Activated CD4-positive, alpha-beta T cell treated with anti-CD3 and anti-CD28 coated beads, Interleukin-2, amount 50 U/mL, for 24 hours (primary cell): ENCODE measurements at places on chromosomes 5 and 9.

DNA sequence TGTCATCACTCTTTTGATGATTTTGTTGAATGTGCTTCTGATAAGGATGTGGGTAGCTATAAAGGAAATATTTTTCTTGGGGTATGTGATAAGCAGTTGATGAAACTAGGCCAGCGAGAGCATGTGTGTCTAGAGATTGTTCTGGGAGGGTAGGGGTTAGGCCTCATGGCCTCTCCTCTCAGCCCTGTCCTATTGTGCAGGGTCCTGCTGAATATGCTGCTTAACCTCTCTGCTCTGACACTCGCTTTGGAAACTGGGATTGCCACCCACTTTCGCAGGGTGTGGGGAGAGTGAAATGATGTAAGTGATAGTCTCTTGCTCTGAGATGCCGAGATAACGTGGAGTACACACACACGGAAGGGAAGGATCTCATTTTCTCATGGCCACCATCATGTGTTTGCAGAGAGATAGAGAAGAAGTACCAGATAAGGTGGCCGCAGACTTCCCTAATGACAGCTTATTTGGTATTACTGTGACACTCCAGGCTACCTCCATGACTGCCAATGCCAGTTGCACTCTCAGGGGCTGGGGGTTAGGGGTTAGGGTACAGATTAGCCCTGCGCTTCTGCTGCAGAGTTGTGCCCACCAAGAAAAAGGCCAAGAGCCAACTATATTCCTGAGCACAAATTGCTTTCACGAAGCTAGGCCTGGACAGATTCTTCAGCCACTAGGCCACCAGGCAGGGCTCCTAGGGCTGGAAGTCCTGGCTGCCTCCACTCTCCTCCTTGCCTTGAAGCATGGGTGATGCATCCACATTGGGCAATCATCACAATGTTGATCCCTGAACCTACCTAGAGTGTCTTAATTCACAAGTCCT is 25.2 kb upstream of the TNFAIP8 start:
- DNase-seq = no peak

DNA sequence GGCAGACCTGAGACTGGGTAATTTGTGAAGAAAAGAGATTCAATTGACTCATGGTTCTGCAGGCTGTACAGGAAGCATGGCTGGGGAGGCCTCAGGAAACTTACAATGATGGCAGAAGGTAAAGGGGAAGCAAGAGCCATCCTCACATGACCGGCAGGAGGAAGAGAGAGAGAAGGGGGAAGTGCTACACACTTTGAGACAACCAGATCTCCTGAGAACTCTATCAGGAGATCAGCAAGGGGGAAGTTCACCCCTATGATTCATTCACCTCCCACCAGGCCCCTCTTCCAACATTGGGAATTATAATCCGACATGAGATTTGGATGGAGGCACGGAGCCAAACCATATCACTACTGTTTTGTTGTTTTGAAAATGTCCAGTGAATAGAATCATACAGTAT is 110.2 kb downstream of the DAPK1 start:
- DNase-seq = no peak

GRCh38 chr9:96868709-96869108 is 14.4 kb upstream of the ZNF782 start:
- no peak for DNase-seq

GRCh38 chr9:4618700-4619099 is 43.4 kb upstream of the PLPP6 start:
- no peak for DNase-seq

DNA sequence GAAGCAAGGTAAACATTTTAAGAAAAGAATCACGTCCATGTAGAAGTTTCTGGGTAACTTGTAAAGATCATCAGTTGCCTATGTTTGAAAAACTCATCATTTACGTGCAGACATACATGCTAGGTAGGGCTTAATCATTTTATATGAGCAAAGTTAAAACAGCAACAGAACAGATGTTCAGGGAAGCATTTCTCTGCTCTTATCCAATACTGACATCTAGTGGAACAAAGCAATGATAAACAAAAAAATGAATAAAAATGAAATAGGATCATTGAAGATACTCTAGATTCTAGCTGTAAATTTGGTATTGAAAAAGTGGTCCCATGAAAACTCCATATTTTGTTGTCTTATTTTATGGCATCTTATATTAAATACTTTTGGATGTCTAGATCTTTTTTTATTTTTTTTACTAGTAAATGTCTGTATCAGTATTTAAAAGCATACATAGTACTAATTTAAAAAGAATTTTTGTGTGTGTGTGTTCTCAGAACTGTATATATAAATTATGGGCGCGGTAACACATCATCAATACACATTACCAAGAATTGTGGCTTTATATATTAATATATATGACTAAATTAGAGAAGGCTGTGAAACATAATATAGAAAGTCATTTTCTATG is 1050.2 kb downstream of the CDH12 start:
- no peak for DNase-seq

- DNase-seq = no peak
Measured at GRCh38 chr5:27437594-27438200, 399.3 kb upstream of the CDH9 start.

- no peak for DNase-seq
Measured at GRCh38 chr5:105931881-105932421, 1738.8 kb downstream of the EFNA5 start.

GRCh38 chr5:7868427-7868772 is 431 bp downstream of the FASTKD3 start:
- DNase-seq = no peak

- no peak for DNase-seq
Measured at GRCh38 chr9:27395484-27395921, 98.6 kb upstream of the EQTN start.

- no peak for DNase-seq
Measured at GRCh38 chr9:25936031-25936430, 257.8 kb upstream of the TUSC1 start.

DNA sequence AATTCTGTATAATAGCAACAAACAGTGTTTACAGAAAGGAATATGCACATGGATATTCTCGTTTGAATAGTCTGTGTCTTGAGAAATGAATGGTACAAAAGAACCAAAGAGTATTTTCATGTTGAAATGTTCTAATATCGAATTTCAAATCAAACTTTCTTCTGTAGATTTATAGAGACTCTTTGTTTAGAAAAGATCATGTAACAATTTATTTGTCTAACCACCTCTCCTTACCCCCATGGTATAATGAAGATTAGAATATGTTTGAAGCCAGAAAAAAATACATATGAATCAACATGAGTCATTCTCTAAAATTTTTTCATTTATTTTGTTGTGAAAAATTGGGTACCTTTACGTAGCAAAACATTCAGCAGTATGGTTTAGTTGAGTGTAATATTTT is 285.6 kb downstream of the PRR16 start:
- DNase-seq = no peak

DNA sequence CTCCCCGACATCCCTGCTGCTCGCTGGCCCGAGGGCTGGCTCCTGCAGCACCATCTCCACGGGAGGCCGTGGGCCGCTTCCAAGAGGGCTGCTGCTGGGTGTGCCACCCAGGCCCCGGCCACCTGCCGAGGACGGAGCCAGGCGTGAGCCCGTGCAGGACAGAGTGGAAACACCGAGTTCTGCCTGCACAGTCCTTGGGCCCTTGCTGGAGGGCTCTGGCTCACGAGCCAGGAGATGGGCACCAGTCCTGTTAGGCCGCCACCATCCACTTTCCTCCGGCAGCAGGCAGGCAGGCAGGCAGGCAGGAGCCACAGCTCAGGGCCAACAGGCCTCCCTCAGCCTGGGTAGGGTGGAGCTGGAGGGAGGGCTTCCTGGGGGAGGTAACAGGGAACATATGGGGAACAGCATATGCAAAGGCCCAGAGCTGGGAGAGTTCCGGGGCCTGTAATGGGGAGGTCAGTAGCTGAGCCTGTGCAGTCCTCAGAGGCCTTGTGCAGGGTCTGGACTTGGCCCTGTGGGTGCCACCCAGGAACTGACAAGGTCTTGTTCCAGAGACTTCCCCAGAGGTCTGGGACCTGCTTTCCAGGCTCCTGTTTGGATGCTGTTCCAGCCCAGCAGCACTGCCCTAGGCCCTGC is 31.9 kb downstream of the RXRA start:
- no peak for DNase-seq

DNA sequence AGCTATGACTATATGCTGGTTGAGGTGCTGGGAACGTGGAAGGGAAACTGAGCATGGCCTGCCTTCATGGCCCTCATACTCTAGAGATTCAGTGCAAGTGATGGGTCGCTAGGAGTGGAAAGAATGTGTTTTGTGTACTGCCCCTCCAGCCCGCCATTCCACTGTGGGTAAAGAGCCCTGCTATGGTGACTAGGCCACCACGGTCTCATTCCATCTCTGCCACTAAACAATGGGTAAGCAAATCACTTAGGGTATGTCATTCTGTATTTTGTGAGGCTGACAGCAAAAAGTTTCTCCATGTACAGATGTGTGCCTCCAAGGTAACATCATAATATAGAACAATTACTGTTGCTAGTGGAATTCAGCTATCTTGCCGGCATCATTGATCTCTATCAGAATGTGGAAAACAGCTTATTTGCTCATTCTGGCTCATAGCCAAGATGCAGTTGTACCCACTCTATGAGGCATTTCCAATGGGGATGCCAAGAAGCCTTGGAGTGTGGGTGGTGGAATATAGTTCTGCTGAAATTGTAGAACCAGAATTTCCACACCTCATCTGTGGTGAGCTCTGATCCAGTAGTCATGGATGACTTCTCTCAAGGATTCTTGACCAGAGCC is 12.5 kb downstream of the SMARCA2 start:
- no peak for DNase-seq

DNA sequence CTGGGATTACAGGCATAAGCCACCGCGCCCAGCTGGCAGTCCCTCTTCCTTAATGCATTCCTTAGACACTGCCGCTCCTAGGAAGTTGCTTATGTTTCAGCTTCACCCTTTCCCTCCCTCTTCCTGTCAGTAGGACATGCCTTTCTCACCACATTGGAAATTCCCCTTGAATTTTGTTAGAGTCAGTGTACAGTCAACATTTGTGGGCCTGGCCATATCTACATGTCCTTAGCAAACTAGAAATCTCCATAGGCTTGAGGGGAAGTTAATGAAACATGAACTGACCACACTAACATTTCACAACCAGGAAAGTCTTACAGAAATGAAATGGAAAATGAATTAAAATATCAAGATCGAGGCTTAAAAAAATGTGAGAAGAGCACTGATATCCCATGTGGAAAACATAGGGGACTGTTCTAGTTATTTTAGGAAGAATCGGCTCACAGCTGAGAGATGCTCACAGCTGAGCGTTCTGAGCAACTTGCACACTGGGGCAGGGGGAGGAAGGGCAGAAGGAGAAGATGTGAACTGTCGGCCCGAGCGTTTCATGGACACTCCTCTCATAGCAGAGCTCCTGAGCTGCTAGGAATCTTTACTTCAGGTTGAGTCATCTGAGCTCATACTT is 21.1 kb upstream of the LVRN start:
- no peak for DNase-seq

GRCh38 chr5:134649163-134649835 is 714 bp downstream of the SEC24A start:
- DNase-seq = no peak

GRCh38 chr9:72542917-72543316 is 21.5 kb downstream of the TMC1 start:
- DNase-seq = no peak

DNA sequence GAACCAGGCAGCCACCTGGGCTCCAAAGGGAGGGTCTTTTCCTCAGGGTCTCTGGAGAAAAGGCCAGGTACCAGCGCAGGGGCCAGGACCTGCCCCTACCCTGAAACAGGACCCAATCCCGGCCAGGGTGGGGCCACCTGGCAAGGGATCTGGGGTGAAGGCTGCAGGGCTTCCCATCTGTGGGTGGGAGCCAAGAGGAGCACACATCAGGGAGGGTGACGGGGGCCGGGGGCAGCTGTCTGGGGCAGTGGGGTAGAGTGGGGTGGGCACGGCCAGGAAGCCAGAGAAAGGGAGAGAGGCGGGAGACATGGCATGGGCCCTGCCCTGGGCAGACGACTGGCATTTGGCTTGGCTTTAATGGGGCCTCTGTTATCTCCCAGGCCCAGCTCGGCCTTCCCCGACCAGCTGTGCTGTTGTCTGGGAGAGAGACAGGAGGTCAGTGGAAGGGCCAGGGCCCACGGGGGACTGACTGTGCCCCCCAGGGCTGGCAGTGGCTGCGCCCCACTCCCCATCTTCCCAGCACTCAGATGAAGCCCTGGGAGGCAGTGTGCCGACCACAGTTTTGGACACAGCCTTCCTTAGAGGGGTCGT is 57.2 kb upstream of the RNF130 start:
- DNase-seq = no peak

DNA sequence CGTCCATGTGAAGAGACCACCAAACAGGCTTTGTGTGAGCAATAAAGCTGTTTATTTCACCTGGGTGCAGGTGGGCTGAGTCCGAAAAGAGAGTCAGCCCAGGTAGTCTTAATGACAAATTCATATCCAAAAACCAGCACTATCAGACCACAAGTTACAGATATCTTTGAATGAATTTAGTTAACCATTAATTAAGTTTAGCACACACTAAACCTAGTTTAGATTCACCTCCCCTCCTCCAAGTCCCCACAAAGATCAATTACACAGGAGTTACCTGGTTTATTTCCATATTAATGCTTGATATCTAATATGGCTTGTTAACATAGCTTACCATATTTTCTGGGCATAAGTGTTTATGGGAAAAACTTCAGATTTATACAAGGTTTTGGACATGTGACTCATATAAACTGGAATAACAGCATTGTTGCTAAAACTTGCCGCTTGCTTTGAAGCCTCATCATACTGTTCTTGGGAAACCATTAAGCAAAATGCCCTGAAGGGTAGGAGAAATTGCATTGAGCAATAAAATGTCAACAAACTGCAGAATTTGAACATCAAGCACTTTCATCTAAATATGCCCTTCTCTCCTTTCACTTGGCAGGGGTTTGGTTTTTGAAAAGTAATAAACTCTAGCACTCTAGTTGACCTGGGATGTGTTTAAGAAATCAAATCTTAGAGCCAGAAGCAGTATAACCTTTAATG is 166.9 kb downstream of the SNCAIP start:
- DNase-seq = no peak

- DNase-seq = no peak
Measured at GRCh38 chr9:135299239-135299590, 180.4 kb upstream of the PPP1R26 start.

DNA sequence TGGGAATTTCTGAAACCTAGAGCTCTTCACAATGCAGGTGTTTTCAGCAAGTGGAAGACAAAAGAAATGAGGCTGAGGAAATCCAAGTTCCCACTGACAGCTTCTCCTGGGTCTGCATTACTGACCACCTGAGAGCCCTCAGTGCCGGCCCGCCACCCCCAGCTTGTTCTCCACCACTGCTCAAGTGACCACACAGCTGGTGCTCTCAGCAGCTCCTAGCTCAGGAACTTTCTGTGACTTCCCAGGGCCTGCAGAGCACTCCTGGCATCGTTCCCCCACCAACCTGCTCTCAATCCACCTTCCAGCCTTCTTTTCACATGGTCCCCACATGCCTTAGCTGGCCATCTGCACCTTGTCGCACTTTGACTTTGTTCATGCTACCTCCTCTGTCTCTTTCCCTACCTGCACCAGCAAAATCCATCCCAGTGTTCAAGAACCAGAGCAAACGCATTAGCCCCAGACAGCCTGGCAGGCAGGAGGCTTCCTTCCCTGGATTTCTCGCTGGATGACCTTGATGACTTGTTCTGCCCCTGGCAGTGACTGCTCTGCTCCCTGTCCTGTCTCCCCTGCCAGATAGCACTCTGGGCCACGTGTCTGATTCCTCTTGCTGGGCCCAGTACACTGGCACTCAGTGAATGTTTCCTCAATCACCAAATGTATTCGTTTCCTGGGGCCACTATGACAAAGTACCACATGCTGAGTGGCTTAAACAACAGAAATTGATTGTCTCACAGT is 35.1 kb upstream of the NANS start:
- no peak for DNase-seq

GRCh38 chr9:98881836-98882568 is 61.7 kb upstream of the COL15A1 start:
- DNase-seq = no peak

GRCh38 chr5:65152131-65152530 is 329.6 kb downstream of the ADAMTS6 start:
- no peak for DNase-seq
